ENCODE measurements at places on chromosomes 1 and 21. TPM values are rescaled to one million over a fixed set of nuclear protein-coding genes. Genes with fewer than 3 reads are reported as not detected.

DNA sequence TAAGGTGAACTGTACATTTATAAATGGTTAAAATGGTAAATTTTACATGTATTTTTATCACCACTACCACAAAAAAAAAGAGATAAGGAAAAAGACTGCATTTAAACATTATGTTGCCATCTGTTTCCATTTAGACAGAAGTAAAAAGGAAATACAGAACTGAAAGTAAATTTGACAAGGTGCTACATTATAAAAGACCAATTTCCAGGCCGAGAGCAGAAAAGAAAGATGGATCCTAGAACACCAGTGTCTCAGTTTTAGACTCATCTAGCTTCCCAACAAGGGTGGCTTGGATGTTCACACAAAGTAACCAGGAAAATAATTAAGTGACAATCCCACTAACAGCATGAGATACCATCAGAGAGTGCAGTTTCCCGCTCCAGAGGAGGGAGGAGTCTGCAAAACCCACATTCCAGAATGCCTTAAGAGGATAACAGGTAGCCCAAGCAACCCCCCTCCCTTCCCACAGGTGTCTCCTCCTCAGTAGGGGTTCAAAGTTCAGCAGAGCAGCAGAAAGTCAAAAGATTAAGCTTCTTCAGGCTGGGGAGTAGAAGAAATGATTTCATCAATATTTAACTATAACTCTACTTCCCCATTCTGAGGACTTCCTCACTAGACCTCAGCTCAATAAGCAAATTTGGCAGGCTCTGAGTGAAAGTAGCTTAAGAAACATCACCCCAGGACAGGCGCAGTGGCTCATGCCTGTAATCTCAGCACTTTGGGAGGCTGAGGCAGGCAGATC, 11.8 kb downstream of the TPM3 start:
- no peak for DNase-seq

Gene SPRR2F
- not detected for total RNA-seq

DNA sequence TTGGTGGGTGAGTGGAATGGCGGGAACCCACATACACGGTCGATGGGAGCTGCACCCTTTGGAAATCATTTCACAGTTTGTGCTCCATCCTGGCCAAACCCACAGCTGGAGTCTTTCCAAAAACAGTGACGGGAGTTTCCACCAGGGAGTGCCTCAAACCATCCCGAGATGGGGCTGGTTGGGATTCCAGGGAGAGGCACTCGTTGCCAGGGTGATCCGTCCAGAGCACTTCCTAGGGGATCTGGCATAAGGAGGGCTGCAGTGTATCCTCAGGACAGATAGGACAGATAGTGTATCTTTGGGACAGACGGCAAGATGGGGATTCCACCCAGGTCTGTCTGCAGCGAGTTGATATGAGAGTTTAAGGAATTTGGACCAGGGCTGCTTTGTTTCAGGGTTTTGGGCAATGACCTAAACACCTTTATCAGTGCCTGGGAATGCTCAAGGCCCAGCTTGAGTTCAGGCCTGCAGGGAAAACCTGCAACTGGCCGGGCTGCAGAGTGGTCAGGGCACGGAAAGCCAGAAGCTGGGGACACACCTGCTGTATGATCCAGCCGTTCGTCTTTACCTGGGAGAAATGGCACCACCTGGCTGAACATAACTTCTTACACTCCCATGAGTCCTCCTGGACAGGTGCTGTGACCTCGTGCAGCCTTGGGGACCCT, 3.4 kb upstream of the POFUT2 start:
- DNase-seq: no peak

DNA sequence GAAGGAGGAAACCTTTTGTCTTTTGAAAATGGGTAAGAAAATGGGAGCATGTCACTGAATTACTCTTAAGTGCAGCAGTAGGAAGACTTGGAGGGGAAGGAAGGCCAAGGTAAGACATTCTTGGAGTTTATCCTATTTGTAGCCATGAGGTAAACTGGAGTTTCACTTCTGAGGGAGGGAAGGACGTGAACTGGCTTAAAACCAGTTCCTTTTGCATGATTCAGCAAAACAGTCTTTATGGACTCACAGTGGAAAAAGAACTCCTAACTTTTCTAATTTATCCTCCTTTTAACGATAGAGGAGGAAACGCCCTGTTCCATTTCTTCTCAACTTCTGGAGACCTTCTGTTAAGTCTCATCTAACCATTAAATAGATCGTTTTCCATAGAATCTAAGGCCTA, 2.5 kb downstream of the PRDX6 start:
- no peak for DNase-seq

All from foreskin keratinocyte (primary cell).